Epithelial cell of proximal tubule (primary cell): ENCODE measurements at places on chromosomes 16 and 17. TPM values are rescaled to one million over a fixed set of nuclear protein-coding genes. Genes with fewer than 3 reads are reported as not detected.

ABCC6 gene
- 1.1 and 4.8 TPM in 2 replicates for total RNA-seq

TP53TG3B gene
- not detected in 2 replicates for total RNA-seq

ABCA3 gene
- 8.4 and 17.1 TPM in 2 replicates for total RNA-seq

CHST4 gene
- total RNA-seq, result 0.12 and 1.1 TPM in 2 replicates

ZNF232 gene
- 5.4 and 8.7 TPM in 2 replicates for total RNA-seq

GJD3 gene
- total RNA-seq, result 0.58 TPM in 1 of 2 replicates, not detected in the other
